ENCODE measurements at places on chromosomes 5 and 9.

DNA sequence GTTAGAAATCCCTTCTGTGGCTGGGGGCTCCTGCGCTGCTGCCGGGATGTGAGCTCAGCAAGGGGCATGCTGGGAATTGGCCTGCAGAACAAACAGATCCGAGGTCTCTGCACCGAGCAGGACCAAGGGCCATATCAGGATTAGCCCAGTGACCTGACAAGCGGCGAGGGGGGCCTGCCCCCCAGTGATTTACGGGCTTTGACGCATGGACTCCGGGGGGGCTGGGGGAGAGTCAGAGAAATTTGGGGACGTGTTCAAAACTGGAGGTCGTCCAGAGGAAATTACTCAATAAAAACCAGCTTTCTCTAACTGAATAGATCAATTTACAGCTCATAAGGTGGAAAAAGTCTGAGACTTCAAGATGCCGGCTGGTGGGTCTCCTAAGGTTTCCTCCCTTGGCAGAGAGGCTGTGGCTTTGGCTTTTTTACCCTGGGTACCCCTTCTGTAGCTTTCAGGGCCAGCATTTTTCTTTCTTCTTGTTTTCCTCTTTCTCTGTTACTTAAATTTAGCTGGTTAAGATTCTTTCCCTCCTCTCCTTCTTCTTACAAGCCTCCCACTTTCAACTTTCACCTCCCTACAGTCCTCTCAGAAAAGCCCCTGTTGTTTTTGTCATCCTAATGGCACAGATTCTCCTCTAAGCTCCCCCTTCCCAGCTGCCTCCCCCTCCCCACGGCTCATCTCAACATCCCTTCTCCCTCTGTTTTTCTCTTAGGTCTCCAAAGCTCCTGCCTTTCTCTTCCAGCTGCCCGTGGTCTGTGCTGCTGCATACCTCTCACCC lies 551.0 kb downstream of the CCDC171 start:
- no peak for DNase-seq

DNA sequence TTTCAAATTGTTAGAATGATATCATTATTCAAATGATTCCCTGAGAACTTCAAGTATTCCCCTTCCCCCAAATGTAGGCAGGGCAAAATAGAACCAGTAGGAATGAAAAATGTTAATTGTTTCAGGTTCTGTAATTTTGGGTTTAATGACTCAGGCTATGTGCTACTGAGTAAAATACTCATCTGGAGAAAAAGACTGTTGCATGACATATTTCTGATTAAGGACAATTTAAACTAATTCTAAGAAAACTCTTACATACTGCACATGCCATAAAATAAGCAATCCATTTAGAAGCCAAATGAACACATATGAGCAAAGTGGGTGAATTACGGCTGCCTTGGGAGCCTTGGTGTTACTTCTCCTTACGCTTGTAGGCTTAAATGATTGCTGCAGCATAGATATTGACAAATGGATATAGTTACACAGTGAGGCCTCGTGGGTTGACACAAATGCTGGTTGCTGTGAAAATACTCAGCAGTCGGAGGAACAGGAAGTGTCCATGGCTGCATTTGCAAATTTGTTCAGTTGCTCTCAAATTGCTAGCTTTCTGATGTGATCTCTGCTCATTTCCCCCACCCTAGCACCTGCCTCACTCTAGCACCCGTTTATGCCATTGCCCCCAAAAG lies 174.9 kb upstream of the DMAC1 start:
- no peak for DNase-seq

GRCh38 chr9:286071-286740 lies 71.5 kb downstream of the DOCK8 start:
- DNase-seq, result peak; percentile 54

GRCh38 chr5:162288647-162289296 lies 221.2 kb downstream of the GABRG2 start:
- DNase-seq, result no peak

DNA sequence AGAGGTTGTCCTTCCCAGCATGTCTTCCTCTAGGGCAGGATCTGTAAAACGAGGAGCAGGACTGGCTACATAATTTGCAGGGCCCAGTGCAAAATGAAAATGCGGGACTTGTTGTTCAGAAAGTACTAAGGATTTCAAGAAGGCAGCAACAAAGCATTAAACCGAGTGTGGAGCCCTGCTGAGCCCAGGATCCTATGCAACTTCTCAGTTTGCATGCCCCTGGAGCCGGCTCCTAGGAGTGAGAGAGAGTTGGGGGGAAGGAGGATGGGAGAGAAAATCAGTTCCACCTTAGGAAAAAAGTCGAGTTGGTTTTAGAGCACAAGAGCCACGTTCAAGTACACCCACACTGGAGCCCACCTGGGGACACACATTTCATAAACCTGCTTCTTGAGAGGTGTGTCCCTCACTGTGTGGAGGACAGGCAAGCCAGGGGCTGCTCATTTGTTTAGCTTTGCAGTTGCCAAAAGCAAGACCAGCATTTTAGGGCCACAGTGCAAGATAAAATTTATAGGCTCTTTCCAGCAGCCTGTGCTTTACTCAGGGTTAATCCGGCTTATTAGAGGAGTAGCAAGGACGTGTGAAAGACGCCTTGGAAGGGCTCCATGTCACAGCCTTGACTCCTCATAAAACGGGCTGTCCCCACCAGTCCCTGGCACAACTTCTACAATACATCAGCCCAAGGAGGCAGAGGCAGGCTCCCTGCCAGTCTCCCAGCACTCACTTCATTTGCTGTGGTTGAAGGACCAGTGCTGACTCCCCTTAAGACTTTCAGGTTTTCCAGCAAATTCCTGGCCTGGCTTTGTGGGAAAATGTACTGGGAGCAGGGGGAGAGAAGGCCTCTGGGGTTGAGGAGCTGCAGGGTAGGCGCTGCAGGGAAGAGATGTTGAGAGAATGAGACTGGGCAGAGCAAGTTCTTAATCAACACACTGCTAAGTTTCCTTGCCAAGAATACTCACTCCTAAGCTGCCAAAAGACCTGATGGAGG lies 159.7 kb upstream of the SEMA6A start:
- no peak for DNase-seq

DNA sequence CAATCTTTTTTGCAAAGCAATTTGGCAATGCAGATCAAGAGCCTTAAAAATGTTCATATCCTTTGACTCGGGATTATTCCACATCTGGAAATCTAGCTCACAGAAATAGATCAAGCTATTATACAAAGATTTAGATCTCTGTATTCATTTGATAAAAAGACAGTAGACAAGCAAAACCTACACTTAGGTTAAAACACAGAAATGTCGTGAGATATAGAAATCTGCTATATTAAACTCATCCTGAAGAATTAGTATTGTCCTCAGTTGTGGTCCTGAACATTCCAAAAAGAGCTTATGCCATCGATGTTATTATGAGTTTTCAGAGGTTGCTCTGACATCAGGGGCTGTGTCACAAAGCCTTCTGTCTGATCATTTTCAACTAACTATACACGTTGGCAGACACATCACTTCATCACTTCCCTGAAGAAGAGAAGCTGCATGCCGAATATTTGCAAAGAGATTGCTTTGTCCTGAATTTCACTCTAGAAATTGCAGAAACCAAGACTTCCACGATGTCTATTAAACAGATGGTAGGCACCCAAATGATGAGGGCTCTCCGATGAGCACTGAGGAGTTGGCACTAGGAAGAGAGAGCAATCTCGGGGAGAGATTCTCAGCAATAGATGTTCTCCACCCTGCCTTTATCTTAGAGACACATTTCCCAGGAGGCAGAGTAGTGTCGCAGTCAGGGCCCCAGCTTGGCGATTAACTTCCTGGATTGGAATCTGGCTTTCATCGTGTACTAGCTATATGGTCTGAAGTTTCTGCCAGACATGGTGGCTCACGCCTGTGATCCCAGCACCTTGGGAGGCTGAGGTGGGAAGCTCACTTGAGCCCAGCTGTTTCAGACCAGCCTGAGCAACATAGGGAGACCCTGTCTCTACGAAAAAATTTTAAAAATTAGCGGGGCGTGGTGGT lies 1.9 kb upstream of the UBTD2 start:
- DNase-seq, result no peak

DNA sequence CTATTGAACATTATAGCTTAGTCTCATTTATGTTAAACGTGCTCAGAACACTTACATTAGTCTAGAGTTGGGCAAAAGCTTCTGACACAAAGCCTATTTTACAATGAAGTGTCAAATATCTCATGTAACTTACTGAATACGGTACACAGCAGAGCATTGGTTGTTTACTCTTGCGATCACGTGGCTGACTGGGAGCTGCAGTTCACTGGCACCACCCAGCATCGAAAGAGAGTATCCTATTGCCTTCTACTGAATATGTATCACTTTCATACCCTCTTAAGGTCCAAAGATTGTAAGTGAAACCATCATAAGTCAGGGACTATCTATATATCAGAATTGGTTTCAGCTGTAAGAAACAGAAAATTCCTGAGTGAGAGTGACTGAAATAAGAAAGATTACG lies 42.6 kb upstream of the OSMR start:
- DNase-seq, result no peak

DNA sequence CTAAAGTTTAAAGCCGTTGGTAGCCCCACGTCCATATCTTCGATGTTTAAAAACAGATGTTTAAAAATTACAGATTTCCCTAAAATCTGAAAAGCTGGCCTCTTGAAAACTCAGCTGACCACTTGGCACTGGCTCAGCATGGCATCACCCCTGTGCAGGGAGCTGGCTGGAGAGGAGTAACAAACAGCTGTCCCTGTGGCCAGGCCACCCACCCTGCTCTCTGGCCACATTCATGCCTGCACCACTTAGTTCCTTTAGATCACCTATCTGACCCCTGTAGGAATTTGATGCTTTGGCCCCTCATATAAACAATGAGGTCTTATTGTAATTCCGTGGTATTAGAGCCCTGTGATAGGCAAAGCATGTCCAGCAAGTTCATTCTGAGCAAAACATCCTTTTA lies 107.5 kb downstream of the FRMD3 start:
- DNase-seq, result no peak

DNA sequence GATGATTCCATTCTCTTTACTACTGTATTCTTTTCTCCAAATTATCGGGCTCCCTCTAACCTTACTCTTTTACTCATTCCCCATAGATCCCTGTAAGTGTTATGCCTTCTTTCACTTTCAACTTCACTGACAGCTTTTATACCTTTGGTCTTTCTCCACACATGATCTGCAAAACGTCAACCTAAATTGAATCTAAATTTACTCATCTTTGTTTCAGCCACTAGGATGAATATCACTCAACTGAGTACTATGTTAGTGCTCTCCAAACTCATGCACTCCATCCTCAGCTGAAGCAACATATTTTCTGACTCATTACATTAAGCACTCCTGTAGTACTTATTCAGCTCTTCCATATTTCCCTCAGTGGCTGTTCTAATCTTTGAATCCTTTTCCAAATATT lies 133.4 kb downstream of the ADAMTS19 start:
- peak; percentile 32 for DNase-seq

- DNase-seq, result no peak
These were observed 726.1 kb downstream of the CDH18 start for GRCh38 chr5:19261879-19262278.
